Osteoblast (primary cell): ENCODE measurements at places on chromosomes 2 and 18.

GRCh38 chr2:241489733-241490680 lies 18.4 kb downstream of the STK25 start:
- peak; percentile 69 for DNase-seq

DNA sequence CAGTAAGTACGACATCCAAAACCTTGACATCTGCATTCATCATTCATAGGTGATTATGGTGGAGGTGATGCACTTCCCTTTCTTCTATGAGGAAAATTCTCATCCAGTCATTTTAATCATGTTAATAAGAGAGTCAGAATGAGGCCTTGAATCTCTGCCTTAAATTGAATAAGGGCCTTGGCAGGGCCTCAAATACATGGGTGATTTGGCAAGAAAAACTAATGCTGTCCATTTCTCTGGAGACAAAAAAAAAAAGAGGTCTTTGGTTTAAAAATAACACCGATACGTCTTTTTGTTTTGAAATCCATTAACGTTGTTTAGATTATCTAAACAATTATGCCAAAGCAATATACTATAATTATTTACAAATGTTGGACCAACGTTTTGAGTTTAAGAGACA lies 8.1 kb downstream of the COLEC12 start:
- no peak for DNase-seq

GRCh38 chr2:178194600-178195389 lies 483 bp downstream of the OSBPL6 start:
- peak; percentile 95 for DNase-seq

DNA sequence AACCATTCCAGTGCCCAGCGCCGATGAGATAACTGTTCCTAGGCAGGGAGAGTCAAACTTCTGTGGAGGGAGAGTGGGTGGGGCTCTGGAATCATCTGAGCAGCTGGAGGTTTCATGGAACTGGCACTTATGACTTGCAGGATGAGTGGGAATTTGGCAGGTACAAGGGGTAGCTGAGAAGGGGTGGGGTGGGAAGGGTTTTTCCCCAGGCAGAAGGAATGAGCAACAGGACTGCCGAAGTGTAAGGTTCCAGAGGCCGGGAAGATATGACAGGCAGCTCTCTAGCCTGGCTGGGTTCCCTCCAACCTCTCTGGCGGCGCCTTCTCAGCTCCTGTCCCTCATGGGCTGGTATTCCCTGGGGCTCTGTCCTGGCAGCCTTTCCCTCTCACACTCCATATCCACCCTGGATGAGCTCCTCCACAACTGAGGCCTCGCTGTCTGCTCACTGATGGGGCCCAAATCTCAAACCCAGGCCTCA lies 2.5 kb upstream of the TET3 start:
- peak; percentile 93 for DNase-seq

DNA sequence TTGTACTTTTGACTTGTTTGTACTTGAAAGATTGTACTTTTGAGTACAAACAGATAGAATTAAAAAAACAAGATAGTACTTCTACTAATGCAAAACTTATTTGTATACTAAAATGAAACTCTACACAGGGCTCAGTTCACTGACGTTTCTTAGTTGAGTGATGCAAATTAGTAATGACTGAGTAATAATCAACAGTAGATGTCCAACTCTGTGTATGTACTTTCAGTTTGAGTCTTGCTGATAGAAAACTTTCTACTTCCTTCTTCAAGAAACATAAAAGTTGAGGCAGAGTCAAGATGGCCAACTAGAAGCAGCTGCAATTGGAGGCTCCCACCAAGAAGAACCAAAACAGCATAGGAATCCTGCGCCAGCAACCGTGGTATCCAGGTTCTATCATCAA lies 585.0 kb downstream of the NR4A2 start:
- no peak for DNase-seq

GRCh38 chr2:217415316-217415715 lies 555.5 kb upstream of the TNP1 start:
- no peak for DNase-seq

DNA sequence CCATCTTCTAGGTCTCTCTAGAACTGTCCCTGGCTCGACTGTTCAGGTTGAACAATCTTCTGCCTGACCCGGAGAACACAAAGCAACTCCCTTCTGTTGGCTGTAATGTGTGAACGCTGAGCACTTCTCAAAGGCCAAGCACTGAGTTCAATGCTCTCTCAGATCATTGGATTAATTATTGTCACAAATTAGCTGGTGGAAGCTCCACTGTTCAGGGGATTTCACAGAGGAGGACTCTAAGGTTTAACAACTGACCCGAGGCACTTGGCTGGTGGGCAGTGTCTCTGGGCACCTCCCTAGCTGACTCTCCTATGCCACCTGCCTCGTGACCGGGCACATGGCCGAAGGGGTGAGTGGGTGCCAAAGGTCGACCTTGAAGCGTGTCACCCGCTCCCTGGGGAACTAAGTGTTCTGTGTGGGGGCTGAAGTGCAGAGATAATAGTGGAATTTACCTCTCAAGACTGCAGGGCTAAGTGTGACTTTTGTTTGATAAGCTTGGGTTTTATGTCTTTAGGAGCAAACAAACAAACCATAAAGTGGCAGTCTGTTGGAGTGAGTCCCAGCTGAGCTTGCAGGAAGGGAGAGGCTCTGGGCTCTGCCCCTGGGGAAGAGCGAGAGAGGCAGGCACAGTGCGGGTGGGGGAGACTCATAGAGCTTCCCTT lies 64.8 kb downstream of the BCL2L11 start:
- no peak for DNase-seq

- no peak for DNase-seq
These were observed 99.2 kb downstream of the SESTD1 start for GRCh38 chr2:179165356-179166000.

- DNase-seq, result no peak
These were observed 73.4 kb upstream of the TMEM18 start for GRCh38 chr2:750628-751027.

- peak; percentile 99 for DNase-seq
These were observed 4.0 kb upstream of the WNT10A start for GRCh38 chr2:218876562-218877219.

DNA sequence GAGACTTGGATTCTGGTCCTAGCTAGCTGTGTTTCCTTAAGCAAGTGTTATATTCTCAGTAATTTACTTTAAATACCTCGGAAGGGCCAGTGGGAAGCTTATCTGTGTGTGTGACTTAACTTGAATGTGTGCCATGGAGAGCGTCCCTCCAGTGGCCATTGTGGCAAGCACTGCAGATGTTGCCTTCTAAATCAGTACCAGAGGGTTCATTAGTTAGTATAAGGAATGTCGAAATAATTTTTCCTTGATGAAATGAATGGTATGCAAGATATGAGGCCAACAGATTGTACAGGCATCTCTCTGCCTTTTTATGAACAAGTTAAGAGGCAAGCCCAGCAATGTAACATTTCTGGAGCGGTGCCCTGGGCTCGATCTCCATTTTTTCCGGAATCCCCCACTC lies 52.0 kb downstream of the FBXO36 start:
- DNase-seq, result peak; percentile 18

DNA sequence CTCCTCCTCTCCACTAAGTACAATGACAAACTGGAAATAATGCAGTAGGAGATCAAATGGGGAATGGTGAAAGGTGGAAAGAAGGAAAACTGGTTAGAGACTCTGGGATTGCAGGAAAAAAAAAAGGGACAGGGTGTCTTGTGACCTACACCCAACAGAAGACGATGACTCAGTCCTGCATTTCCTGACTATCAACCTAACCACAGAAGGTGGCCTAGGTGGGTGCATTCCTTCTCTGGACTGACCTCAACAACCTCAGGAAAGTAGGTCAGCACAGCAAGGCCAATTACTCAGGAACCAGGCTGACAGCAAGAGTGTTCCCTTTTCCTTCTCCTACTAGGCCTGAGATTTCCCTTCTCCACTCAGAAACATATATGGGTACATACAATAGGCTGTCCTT lies 1386.4 kb upstream of the ZEB2 start:
- no peak for DNase-seq

DNA sequence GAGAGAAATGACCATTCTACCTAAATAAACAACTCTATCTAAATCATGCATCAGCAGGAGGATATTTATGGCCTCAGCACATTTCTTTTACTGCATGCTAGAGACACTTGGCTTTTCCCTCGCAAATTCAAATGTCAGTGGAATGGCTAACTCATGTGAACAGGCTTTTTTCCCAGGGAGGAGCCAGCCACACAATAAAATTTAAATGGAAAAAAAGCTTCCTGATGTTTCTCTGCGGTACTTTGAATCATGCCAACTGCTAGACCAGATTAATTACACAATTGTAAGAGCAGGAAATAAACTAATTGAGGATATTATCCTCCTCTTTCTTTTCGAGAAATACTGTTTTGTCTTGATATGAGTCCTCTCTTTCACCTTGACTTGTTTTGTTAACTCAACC lies 676.3 kb downstream of the IRS1 start:
- DNase-seq, result no peak

DNA sequence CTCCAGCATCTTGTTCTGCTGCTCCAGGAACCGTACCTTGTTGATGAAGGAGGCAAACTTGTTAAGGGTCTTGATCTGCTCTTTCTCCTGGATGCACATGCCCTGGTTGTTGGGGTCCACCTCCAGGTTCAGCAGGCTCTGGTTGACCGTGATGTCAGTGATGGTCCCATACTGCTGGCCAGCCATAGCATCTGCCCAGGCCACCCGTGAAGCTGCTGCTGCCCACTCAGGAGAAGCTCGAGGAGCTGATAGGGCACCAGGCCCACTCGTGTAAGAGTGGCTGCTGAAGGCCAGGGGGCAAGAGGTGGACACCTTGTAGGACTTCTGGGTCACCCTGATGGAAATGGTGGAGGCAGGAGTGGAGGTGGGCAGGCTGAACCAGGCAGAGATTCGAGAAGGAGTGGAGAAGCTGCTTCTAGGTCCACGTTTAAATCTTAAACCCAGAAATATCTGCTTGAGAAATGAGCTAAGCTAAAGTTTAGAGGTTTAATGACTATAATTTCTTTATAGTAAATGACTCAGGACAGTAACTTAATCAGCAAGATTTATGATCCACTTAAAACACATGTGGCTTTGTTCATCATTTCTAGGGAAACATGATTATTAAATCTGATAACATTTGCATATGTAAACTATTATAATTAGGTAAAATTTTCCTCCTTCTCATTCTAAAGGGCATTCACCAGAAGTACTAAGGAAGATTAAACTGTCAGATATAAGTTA lies 358.7 kb upstream of the SETBP1 start:
- peak; percentile 5 for DNase-seq

- no peak for DNase-seq
These were observed 56.3 kb downstream of the SRBD1 start for GRCh38 chr2:45554742-45555140.

GRCh38 chr2:20671036-20671735 lies 4.2 kb downstream of the GDF7 start:
- peak; percentile 75 for DNase-seq

- no peak for DNase-seq
These were observed 166.5 kb downstream of the SLC8A1 start for GRCh38 chr2:40285391-40285790.

- no peak for DNase-seq
These were observed 26.2 kb upstream of the SPOPL start for GRCh38 chr2:138475277-138475776.

DNA sequence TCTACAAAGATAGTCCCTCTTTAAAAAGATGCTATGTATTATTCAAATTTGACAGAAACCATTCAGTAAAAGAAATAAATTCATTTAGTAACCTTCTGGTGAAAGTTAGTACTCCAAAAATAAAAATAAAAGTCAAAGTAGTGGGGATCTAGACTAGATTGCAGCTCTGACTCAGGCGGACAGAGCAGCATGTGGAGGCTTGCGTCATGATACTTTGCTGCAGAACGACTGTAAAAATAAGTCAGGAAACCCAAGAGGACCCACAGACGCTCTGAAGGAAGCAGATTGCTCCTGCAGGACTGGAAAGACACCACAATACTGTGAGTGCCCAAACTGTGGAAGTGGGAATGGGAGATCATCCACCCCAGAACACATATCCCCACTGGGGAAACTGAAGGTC lies 301.9 kb downstream of the RIT2 start:
- DNase-seq, result no peak

GRCh38 chr18:10015941-10016819 lies 102.4 kb downstream of the VAPA start:
- peak; percentile 94 for DNase-seq

DNA sequence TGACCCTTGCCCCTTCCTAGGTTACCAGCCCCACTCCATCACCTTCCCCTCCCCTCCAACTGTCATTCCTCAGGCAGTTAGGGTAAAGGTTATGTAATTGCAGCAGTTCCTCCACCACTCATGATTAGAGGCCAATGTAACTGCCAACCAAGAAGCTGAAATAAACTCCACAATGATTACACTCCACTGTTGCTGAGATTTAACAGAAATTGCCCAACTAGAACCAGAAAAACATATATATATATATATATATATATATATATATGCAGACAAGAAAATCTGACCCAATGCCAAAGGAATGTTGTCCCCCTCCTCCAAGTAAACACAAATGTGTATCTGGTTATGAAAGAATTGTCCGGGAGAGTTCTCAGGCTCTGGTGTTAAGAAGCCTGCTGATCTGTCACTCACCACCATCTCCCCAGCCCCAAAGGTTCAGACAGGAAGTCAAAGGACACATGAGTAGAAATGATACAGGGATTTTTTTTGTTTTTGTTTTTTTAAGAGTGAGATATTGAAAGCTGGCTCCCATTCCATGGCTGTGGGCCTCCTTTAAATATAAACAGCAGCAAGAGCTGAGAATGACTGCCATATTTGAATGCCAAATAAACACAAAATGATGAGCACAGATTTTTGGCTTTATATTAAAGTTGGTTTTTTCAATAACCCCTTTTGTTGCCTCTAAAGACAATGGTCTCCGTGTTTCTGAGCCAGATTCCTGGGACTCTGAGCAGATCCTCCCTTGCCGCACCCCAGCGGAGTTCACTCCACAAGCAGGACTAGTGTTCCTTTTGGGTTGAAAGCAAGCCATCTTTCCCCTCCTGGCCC lies 127.2 kb upstream of the MAPRE2 start:
- DNase-seq, result no peak

GRCh38 chr2:239756031-239756789 lies 268.9 kb downstream of the NDUFA10 start:
- no peak for DNase-seq

DNA sequence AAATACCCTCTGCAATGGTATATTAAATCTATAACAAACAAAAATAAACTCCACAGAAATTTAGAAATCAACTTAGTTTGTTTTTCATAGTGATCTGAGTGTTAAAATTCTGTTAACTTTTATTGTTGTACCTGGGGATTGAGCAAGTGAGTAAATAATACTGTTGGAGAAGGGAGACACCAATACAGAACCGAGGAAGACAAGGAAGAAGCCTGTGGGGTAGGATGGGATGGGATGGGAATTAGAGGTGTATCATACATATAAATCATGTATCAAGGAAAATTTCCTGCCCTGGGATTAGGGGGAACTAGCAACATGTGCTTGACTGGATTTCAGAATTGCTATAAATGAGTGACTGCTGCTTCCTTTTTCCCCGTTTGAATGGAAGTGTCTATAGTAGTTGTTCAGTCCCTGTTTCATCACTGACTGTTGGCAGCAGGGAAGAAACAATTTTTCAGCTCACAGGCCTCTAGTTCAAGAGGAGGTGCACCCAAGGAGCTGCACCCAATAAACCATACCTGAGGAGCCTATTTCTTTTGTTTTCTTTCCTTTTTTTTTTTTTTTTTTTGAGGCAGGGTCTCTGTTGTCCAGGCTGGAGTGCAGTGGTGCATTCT lies 53.1 kb downstream of the SP110 start:
- no peak for DNase-seq
